H4 (cell line): ENCODE measurements at places on chromosomes 7 and 10.

GRCh38 chr10:26355241-26355640, 82.9 kb upstream of the APBB1IP start:
- no peak for DNase-seq

GRCh38 chr10:34918776-34919315, 103.8 kb upstream of the PARD3 start:
- no peak for DNase-seq

GRCh38 chr10:32947586-32947985, 10.4 kb downstream of the ITGB1 start:
- no peak for DNase-seq

- no peak for DNase-seq
Measured at GRCh38 chr7:51069411-51070083, 247.1 kb downstream of the COBL start.

GRCh38 chr7:139902436-139903102, 73.5 kb downstream of the TBXAS1 start:
- no peak for DNase-seq

GRCh38 chr10:118793545-118793944, 38.8 kb upstream of the CACUL1 start:
- DNase-seq, result no peak

GRCh38 chr10:48512861-48513260, 92.0 kb downstream of the ARHGAP22 start:
- no peak for DNase-seq

DNA sequence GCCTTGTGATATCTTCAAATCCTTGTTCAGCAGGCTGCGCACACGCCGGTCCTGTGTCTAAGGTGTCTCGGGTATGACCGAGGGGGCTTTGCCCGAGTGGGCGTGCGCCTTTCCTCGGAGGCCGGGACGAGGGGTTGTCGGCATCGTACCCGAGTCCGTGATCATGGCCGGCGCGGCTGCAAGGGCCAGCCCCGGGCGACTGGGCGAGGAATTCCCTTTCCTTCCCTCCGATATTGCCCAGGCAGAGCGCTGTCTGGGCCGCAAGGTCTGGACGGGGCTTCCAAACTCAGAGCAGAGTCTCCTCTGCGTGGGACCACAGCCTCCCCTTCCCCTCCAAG, 59.7 kb downstream of the ZNF467 start:
- no peak for DNase-seq
